ENCODE measurements at places on chromosomes 3 and 15.

GRCh38 chr3:18234717-18235335, 190.3 kb downstream of the SATB1 start:
- no peak for DNase-seq

- no peak for DNase-seq
Measured at GRCh38 chr3:109175411-109175810, 38.9 kb downstream of the C3orf85 start.

GRCh38 chr15:28921336-28921735, 35.6 kb downstream of the APBA2 start:
- DNase-seq = no peak

GRCh38 chr3:189794518-189794917, 163.3 kb downstream of the TP63 start:
- no peak for DNase-seq

- DNase-seq = no peak
Measured at GRCh38 chr15:73370151-73370550, 1.4 kb upstream of the HCN4 start.

GRCh38 chr15:77070180-77070494, 772 bp downstream of the TSPAN3 start:
- DNase-seq = no peak

DNA sequence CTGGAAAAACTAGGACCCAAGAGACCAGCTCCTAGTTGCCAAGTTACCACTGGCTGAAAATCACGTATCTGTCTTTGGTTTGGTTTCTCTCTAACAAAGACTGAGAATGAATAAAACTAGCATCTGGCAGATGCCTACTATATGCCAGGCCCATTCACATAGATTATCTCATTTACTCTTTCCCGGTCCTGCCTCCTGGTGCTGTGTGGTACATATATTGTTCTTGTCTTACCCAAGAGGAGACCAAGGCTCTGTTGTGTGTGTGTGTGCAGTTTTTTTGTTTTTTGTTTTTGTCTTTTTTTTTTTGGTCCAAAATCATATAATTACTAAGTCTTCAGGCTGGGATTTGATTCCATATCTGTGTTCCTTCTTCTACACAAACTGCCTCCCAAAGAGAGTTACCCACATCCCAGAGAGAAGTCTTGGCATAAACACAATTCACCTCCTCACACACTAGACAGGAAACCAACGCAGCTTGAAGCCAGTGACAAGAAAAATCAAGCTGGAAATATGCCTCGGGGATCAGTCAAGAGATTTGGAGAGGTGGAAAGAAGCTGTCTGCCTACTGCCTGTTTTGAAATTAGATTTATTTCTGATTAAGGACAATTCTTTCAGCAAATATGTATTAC, 891 bp downstream of the AHSG start:
- no peak for DNase-seq

DNA sequence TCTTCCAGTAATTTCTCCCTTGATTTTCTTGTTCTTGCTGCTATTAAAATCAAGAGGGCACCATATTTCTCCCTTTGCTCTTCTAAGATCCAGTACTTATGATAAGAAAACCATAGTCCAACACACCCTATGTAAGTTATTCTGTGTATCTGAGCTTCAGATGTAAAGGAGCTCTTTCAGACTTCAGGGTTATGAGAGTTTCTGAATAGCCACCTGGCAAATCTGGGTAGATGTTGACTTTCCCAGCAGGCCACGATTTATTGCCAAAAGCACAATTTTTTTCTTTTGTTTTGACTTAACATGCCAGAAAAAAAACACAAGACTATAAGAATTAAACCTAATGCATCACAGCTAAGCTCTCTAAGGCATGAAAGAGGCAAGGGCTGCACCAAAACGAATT, 1045.0 kb downstream of the FHIT start:
- DNase-seq = no peak

DNA sequence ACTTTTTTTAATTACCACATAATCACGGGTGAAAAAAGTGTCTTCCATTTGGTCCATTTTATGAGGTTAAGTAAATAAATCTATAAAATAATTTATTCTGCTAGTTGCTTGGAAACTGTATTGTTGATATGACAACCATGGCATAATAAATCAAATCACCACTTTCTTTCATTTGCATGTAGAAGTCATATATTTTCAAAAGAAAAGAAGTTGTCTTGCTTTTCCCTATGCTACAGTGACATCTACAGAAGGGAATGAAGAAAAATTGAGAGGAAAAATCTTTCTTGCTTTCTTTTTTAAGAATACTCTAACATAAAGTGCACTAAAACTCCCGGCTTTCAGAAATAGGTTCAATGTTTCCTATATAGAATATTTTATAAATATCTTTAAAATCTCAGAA, 228.5 kb downstream of the ZBBX start:
- DNase-seq = no peak

DNA sequence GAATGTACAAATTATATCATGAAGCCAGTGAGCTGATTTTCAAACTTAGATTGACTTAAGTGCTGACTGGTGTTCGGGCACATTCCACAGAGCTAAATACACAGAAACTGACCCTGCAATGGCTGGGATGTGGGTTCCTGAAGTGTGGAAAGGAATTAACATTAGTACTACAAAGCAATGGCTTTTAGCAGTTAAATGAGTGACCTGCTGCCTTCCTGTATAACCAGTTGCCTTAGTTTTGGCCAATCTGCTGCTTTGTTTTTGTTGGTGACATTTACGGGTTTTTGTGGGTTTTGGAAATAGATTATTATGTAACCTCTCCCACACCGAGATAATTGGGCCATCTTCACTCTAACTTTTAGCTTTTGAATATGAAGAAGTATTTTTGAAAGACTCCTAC, 2.4 kb upstream of the SKIC8 start:
- no peak for DNase-seq

- no peak for DNase-seq
Measured at GRCh38 chr15:100759106-100759505, 120.5 kb upstream of the ALDH1A3 start.

DNA sequence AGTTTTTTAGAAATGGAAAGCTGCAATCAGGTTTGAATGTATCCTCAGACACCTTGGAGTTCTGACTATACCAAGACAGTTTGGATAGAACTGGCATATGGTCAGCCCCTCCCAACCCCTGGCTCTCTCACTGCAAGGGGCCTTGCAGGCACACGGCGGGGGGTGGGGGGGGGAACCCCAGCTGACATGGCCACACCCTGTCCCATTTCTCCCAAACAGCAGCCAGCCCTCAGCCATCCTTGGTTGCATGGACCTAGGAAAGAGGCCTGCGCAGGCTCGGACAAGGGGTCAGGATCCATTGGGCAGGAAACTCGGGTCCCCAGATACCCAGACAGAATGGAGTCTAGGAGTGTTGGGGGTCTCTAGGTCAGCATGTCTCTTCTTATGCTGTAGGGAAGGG, 14.5 kb downstream of the CAND2 start:
- no peak for DNase-seq

GRCh38 chr15:31758126-31758525, 272.2 kb upstream of the CHRNA7 start:
- no peak for DNase-seq

- DNase-seq = no peak
Measured at GRCh38 chr3:192553707-192554106, 173.6 kb downstream of the FGF12 start.

- no peak for DNase-seq
Measured at GRCh38 chr3:145015253-145015652, 1043.6 kb downstream of the DIPK2A start.

DNA sequence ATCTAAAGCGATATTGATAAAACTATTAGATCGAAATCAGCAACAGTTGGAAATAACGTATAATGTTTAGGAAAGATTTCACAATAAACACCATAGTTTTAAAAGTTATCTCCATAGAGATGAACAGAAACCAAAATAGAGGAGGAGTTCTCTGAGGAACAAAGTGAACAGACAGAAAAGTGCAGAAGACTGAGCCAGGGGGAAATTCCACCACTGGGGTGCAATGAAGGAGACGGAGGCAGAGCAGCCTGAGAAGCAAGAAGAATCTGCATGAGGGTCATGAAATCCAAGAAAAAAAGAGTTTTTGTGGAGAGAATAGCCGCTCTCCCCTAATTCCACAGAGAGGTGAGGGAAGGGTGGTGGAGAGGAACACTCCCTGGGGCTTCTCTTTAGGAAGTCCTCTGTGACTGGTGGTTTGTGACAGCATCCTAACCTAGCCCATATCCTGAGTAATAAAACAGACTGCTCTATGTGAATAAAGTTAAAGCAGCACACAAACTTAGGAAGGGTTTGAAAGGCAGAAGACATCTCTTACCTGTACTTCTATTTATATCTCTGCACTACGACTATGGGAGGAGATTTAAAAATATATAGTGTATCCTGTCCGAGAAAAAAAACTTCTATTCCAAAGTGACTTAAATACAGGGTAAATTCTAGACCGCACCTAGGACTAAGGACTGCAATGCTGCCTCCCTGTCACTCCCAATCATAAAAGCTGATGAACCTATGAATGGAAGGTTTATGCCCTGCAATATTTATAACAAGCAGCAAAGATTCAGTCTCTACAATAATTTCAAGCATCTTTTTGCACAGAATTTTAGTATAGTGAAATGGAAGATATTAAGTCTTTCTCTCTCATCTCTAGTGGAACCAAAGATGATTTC, 22.9 kb downstream of the ATP8B4 start:
- DNase-seq = no peak

- DNase-seq = no peak
Measured at GRCh38 chr3:188633206-188633605, 479.2 kb downstream of the LPP start.

GRCh38 chr15:68614286-68615035, 35.7 kb downstream of the CORO2B start:
- no peak for DNase-seq

GRCh38 chr3:30768703-30769550, 125.5 kb downstream of the GADL1 start:
- DNase-seq = peak; percentile 44

- no peak for DNase-seq
Measured at GRCh38 chr3:73026111-73026759, 29.6 kb downstream of the PPP4R2 start.

GRCh38 chr3:108301695-108302404, 5.5 kb downstream of the HHLA2 start:
- DNase-seq = no peak

- DNase-seq = no peak
Measured at GRCh38 chr3:158492685-158493084, 78.3 kb upstream of the MLF1 start.

DNA sequence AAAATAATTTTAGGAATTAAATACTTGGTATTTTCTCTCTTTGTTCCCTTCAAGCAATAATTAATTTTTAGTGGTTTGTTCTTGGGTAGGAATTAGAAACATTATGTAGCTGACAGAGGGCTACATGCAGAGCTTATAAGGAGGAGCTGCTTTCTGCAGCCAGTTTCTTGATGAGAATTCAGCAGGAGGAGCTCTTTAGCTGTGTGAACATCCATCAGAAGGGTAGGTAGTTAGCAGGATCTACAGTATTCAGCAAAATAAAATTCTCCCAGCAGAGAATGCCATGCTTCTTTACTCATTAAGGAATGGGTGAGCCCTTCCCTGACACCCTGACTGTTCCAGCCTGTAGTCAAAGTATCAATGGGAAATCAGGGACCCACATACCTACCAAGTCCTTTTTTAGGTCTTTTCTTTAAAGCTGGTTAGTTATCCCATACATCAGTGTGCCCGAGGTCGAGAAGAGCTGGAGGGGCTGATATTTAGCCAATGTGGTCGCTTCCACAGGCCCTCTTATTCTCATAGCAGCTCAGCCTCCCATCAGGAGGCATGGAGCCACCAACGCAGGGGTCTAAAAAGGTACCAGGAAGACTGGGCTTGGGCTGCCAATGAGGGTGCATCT, 54.0 kb downstream of the KCNAB1 start:
- DNase-seq = no peak

- no peak for DNase-seq
Measured at GRCh38 chr3:33795856-33796536, 2.4 kb upstream of the PDCD6IP start.

DNA sequence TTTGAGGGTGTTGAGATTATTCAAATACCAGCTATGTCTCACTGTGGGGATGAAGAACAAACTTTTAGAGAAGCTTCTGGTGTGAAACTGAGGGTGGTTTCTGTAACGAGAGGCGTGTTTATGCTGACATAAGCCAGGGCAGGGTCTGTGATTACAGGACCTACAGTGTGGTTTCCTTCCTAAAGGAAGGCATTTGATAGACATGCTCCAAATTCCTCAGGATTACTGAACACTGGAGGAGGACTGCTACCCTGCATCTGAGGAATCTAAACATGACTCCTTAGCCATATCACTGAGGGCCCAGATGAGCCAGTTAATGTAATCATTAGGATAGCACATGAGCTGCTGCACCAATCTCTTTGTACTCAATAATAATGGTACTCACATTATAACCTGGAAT, 328.4 kb upstream of the UMPS start:
- DNase-seq = no peak

GRCh38 chr3:134636406-134636805, 14.4 kb downstream of the KY start:
- DNase-seq = no peak

- no peak for DNase-seq
Measured at GRCh38 chr3:54476891-54477290, 354.5 kb downstream of the CACNA2D3 start.

GRCh38 chr3:171591070-171591469, 130.9 kb upstream of the TNIK start:
- DNase-seq = no peak

DNA sequence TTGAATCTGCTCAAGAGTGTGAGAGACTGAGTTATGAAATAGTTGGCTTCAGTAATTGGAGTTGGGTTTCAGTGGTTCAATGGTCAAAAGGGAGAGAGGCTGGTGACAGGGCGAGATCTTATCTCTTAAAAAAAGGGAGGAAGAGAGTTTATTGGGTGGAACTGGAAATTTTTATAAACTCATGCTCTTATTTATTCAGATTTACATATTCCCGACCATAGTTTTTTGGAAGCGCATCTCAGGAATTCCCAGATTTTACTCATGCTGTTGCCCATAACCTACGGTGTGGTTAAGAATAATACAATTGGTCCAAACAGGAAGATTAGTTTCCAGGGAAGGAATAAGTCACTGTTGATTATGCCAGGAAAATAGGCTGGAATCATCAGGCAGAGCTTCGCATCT, 41.4 kb downstream of the CD200 start:
- DNase-seq = no peak

DNA sequence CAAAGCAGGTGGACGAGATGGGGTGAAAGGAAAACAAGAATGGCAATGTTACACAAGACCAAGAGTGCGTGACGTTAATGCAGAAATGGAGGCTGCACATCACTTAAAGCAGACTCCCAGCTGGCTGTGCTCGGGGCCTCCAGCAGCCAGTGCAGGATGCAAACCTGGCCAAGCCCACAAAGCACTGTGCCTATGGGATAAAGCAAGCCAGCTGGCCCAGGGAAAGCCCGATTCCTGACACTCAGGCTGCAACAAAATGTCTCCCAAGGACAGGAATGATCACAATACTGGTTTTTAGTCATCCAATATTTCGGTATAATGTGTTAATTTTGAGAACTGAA, 86.2 kb downstream of the SEC22A start:
- DNase-seq = no peak

DNA sequence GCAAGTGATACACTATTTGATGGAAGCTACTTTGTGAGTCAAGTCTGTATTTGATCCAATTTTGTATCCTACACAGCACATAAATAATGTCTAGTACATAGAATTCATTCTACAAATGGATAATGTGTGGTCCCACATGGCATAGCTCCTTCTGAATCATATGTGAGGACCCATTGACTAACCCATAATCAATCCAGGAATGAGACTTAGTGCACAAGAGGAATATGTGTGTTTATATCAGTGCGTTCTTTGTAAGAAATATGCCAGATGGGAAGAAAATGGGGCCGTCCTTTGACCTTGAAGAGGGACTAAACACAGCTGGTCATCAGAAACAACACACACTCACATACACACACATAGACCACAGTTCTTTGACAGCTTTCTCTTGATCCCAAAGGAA, 282.7 kb upstream of the SEMA6D start:
- no peak for DNase-seq
